ENCODE measurements at places on chromosomes 5 and 9.

GRCh38 chr9:91502913-91503672 is 79.5 kb upstream of the NFIL3 start:
- no peak for DNase-seq

DNA sequence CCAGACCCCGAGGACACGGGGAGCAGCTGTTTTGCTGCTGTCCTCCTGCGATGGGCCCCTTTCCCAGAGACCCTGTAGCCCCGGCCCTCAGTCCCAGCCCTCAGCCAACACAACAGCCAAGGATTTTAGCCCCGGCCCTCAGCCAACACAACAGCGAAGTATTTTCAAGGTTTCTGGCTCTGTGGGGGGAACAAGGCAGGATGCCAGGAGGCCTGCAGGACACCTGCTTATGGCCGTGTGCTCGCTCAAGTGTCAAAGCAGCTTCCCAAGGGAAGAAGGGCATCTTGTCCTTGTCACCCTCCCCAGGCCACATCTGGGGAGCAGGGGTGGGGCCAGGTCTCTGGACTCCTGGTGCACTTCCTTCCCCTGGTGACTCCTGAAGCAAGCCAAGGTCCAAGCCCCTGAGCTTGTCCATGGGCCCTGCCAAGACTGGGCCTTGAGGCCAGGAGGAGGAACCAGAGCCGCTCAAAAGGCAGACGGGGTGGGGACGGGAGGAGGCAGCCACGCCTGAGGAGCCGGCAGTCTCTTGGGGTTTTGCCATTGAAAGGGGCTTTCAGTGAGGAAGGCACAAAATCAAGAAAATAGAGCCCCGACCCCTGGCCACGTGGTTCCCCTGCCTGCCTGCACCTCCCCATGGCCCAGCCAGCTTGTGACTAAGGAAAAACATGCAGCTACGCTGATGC is 10.8 kb downstream of the KCNT1 start:
- DNase-seq, result no peak

GRCh38 chr5:125154301-125155110 is 408.1 kb upstream of the ZNF608 start:
- DNase-seq, result no peak

GRCh38 chr9:101029315-101030085 is 973 bp downstream of the PLPPR1 start:
- no peak for DNase-seq

- DNase-seq, result peak; percentile 8
Observed at GRCh38 chr9:131310833-131311554, 21.5 kb downstream of the PLPP7 start.

GRCh38 chr5:33608344-33609041 is 167.7 kb downstream of the TARS1 start:
- DNase-seq, result no peak

DNA sequence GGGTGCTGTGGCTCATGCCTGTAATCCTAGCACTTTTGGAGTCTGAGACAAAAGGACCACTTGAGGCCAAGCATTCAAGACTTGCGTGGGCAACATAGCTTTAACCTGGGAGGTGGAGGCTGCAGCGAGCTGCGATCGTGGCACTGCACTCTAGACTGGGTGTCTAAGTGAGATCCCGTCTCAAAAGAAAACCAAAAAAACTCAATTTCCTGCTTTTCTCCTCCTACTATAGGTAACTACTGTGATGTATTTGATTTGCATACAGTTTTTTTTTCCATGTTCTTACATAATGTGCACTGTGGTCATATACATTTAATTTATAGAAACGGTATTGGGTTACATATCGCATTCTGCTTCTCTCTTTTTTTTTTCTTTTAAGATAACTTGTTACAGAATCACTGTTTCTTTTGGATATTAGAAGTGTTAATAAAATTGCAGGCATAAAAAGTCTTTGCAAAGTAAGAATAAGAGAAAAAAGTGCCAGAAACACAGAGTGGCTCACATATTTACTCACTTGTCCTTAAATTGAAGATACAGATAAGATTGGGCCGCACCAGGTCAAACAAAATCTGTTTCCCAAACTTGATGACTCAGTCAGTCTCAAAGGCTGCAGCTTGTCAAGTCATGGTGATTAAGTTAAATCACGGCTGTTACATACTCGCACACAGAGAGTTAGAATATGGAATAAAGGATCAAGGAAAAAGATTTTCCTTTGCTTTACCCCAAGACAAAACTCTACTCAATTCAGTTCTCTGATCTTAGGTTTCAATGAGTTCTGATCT is 2.0 kb upstream of the PTGR1 start:
- DNase-seq, result no peak

- no peak for DNase-seq
Observed at GRCh38 chr9:125752070-125752628, 5.0 kb downstream of the PBX3 start.

GRCh38 chr5:14153932-14154731 is 11.0 kb downstream of the TRIO start:
- no peak for DNase-seq

- no peak for DNase-seq
Observed at GRCh38 chr5:145917288-145917687, 19.1 kb upstream of the SH3RF2 start.

- DNase-seq, result no peak
Observed at GRCh38 chr5:107104040-107104995, 566.4 kb downstream of the EFNA5 start.

- DNase-seq, result no peak
Observed at GRCh38 chr5:139275536-139275935, 18.0 kb upstream of the MATR3 start.

DNA sequence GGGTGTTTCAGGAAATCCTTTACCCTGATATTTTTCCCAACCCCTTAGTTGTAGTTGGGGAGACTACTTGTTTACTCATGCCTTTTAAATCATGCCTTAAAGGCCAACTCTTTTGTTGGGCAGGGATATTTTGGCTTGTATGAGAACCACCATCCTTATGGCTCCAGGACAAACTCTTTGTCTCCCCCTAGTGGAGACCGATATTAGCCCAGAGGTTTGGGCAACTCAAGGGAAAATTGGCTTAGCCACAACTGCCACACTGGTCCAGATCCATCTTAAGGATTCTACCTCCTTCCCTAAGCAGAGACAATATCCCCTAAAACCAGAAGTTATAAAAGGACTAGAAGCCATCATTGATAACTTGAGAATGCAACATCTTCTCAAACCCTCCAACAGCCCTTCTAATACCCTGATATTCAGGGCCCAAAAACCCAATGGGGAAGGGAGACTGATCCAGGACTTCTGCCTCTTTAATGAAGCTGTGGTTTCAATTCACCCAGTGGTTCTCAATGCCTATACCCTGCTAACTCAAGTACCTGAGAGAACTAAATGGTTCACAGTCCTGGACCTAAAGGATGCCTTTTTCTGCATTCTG is 100.9 kb upstream of the HCN1 start:
- DNase-seq, result no peak
